ENCODE measurements at places on chromosomes 6 and 20.

DNA sequence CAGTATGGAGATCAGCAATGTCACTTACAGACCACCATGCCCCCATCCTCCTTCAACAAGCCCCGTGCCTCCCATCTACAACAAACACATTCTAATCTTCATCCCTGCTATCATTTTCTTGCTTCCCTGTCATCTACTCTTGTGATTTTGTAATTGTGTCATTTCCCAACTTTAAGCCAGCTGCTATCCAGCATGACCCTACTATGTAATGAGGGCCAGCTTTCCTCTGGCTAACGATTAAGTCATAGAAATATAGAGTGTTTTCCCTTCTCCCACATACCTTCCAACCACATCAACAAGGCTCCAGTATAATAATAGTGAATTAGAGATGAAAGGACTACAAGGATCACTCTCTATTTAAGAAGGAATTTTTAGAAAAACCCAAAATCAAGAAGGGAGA lies 607.0 kb downstream of the TENT5A start:
- no peak for DNase-seq

- no peak for DNase-seq
Measured at GRCh38 chr6:116267836-116268588, 11.7 kb downstream of the TSPYL1 start.

GRCh38 chr6:119241111-119241465 lies 108.5 kb downstream of the MAN1A1 start:
- DNase-seq = no peak

GRCh38 chr6:27176096-27176495 lies 71.4 kb upstream of the PRSS16 start:
- no peak for DNase-seq

DNA sequence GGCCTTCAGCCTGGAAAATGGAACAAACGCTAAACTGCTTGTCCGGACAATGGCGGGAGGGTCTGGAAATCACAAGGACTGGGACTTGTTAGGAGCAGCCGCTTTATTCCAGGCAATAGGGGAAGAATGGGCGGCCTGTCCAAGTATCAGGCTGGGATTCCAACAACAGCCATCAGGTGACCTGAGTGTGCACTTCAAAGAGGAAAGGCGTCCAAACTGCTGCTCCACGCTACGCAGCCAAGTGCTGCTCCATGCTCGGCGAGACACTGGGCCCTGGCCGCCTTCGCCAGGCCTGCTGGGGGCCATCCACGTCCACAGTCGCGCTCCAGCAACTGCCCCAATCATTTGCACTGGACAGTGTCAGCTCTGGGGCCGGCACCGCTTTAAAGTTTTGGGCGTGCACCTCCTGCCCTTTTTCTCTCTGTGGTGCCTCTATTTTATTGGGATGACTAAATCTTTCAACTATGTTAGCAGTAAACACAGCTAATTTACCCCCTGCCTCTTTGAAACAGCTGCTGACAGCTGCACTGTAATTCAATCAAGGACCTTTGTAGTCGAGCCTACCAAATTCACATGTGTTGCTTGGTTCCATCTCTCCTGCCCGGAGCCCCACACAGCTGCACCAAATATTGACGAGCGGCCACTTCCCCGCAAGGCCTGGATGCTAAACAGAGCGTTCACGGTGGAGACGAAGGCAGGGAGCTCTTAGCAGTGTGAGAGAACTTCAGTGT lies 98.3 kb downstream of the BMP7 start:
- DNase-seq = no peak

DNA sequence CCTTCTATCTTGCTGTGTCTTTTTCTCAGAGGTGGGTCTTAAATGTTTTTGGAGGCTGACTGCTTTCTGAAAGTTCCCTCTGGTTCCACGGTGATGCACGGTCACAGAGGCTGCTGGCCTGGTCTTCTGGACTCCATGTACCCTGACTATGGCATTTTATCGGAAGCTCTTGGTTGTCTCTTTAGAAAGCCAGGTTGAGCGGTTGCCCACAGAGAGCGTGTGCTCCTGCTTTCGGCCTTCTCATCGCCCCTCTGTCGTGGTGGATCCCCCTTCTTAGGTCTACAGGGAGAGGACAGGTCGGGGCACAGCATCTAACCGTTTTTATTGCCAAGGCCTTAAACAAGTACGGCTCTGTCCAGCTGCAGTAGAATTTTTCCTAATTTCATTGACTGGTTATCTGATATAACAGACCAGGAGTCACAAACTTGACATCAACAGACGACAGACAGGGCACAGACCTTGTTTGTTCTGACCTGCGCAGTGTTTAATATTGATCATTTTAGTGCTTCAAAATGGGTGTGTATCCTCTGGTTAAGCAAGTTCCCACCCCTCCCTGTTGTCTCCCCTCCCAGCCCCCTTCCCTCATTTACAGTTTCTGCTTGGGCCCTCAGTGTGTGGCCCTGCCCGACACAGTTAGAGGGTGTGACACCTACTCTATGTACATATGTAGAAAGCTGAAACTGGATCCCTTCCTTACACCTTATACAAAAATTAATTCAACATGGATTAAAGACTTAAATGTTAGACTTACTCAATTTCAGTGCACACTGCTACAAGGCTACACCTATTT lies 24.7 kb downstream of the SYTL3 start:
- no peak for DNase-seq

DNA sequence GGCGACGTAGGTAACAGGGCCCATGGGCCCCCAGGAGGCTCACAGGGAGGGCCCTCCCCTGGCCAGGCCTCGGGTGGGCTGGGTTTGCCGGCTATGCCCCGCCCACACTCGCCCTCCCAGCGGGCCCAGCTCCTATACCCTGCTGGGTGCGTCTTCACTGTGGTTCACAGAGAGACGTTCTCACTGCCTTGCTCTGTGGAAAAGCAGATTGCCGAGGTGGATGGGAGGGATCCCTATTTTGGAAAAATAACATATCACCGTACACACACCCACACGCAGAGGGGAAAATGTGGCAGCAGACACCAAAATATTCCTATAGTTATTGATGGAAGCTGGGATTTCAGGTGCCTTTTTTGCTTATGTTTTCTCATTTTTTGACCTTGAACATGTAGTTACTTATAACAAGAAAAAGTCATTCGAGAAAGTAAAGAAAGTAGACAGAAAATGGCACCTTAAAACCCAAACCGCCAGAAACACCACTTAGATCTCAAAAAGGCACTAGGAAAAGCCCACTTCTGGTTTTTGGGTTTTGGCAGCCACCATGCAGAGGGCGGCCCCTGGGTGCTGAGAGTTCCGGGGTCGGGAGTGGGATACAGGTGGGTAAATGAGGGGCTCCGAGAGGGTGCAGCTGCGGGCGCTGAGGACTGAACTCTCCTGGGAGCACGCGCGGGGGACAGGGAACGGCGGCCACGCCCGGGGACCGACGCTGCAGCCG lies 49.4 kb downstream of the TMEM242 start:
- DNase-seq = no peak

GRCh38 chr6:41038205-41038604 lies 816 bp downstream of the UNC5CL start:
- no peak for DNase-seq

DNA sequence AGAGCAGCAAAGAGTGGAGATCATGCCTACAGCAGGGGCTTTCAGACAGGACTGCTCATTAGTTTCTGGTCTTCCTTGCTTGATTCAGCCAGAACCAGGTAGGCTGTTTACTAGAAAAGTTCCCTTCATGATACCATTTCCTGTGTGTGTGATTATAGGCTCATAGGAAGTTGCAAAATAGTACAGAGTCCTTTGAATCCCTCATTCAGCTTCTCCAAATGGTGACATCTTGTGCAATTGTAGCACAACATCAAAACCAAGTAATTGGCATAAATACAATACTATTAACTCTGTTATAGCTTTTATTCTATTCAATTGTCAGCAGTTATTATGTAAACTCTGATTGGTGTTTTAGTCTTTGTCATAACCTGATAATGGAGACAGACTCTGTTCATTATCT lies 347.3 kb upstream of the CDH4 start:
- DNase-seq = no peak

DNA sequence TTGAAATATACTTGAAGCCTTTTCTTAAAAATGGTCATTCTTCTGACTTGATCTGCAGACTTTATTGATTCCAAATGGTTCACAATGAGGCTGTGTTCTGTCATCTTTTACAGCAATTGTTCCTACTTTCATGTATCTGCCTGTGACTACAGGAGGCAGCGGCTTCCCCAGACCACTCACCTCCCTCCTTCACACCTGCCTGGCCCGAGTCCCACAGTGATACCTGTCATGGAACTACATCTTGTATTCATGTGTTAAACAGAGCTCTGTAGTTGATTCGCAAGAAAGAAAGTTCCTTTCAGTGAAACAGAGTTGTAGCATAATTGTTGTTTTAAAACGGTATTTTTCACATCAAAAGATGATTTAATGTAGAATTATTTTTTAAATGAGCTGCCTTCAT lies 673.5 kb upstream of the AGPAT4 start:
- DNase-seq = no peak

DNA sequence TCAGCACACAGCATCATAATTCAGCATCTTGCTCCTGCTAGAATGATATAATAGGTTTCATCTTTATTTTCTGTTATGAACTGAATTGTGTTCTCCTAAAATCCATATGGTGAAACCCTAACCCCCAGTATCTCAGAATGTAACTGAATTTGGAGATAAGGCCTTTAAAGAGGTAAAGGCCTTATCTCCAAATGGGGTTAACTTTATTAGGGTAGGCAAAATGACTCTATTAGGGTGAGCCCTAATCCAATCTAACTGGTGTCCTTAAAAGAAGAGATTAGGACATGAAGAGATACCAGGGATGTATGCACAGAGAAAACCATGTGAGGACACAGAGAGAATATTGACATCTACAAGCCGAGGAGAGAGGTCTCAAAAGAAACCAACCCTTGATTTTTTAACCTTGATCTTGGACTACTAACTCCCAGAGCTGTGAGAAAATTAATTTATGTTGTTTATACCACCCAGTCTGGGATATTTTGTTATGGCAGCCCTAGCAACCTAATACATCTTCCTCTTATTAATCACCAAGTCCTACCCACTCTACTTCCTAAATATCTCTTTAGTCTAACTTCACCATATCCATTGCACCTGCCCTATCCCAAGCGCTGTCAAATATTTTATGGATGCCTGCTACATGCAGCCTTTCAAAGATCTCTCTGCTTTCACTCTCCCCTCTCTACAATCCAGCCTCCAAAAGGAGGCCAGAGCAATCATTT lies 8.5 kb upstream of the MRS2 start:
- no peak for DNase-seq

- no peak for DNase-seq
Measured at GRCh38 chr6:169779896-169780295, 28.5 kb downstream of the ERMARD start.

All from ecto neural progenitor cell (in vitro differentiated cells).